Stimulated activated CD4-positive, alpha-beta T cell treated with anti-CD3 and anti-CD28 coated beads, Interleukin-4, amount 100 ng/mL, for 1 hour (primary cell): ENCODE measurements at places on chromosomes 5 and 9.

- DNase-seq = no peak
Measured at GRCh38 chr9:121491111-121491510, 8.5 kb downstream of the GGTA1 start.

- DNase-seq = no peak
Measured at GRCh38 chr9:89488131-89488530, 9.8 kb downstream of the SEMA4D start.

DNA sequence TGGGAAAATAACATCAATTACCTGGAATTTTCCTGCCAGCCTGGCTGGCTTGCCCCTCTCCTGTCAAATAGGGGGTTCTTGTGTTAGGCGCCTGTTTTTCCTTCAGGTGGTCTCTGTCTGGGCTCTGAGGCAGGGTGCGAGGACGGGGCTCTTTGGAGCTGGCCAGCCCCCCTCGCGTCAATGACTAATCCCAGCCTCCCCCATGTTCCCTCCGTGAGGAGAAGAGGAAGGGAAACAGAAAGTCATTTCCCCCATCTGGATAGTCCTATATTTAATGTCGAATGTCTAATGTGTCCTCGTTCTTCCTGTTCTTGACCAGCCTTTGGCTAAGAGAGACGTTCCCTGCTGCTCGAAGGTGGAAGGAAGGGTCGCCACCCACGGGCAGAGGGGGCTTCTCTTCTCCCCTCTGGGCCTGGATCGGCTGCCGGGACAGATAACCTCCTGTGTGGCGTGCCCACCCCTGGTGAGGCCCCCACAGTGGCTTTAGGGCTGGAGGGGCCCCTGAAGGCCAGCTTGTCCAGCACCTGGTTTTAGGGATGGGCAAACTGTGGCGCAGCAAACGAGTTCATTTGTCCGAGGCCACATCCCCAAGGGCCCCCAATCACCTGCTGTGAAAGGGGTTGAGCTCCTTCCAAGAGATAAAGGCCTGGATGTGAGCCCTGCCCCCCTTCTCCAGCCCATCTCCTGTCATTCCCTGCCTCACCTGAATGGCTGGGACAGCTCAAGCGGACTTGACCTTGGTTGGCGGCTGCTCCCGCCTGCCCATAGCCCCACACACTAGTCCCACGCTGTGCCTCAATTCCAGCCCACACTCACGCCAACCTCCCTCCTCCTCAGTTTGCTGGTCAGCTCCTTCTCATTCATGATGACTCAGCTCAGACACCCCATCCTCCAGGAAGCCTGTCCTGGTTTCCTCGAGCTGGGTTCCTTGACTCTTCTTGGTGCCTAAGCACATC lies 35.9 kb upstream of the UNC5A start:
- DNase-seq = no peak

DNA sequence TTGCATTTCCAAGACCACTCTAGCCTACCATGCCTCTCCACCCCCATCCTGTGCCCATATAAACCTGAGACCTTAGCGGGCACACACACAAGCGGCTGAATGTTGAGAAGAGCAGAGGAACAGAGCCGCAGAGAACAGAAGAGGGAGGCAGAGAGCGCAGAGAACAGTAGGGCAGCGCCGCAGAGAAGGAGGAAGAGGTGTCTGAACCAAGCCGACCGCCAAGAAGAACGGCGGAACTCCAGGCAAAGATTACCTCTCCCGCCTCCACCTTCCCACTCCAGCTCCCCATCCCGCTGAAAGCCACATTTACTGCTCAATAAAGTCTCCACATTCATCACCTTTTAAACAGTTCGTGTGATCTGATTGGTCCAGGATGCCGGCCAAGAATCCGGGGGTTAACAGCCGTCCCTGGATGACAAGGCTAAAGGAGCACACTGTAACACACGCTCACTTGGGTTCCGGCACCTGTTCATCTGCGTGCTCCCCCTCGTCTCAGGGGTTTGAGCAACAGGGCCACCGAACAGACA lies 33.2 kb downstream of the GRIN3A start:
- DNase-seq = peak; percentile 11

DNA sequence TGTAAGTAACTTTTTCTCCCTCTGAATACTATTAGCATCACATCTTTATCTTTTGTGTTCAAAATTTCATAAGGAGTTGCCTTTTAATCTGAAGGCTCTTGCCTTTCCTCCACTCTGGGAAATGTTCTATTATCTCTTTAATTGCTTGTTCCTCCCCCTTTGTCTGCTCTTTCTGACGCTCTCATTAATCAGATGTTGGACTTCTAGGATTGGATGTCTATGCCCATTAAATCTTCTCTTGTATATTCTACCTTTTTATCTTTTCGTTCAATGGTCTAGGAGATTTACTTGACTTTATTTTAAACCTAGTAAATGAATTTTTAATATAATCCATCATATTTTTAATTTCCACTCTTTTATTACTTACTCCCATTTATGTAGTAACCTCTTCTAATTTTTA lies 76.7 kb downstream of the MARCHF3 start:
- DNase-seq = no peak

DNA sequence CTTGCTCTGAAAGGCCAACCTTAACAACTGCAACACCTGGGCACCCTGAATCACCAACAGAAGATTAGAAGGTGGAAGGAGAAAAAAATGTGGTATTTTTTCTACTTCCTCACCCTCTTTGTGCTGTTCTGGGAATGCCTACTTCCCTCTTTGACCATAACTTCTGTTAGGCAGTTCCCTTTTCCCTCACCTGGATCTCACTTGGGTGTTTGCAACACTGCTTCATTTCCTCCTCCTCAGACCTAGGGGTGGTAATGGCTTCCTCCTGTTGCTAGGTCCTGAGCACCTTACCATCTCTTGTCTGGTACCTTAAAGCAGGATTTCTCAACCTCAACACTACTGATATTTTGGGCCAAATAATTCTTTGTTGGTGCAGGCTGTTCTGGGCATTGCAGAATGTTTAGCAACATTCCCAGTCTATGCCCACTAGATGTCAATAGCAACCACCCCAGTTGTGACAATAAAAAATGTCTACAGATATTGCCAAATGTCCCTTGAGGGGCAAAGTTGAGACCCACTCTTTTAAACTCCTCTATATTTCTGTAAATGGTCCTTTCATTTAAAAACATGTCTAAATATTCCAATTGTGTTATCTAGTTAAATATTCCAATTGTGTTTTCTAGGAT lies 300.0 kb upstream of the VLDLR start:
- DNase-seq = no peak

DNA sequence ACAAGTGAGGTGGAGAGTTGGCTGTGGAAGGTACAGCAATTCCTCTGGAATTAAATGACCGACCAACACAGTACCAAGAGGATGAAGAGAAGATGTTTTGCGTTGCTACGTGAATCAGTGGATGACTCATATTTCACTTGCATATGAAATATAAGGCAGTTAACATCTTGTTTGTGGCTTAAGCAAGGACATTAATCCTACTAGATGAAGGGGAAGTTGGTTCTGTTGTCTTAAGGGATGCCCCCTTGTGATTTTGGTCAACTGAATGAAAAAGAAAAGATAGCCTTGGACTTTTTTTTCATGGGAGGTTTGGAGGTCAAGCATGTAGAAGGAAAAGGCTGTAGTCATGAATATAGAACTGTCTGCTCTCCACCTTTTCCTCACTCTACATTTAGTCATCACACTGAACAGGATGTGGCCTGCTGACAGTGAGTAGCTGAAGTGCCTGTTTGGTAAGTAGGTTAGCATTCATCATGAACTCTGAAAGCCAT lies 33.9 kb downstream of the VLDLR start:
- no peak for DNase-seq

GRCh38 chr5:82314964-82315758 lies 37.0 kb upstream of the RPS23 start:
- no peak for DNase-seq

GRCh38 chr5:78908173-78909061 lies 76.7 kb downstream of the ARSB start:
- DNase-seq = no peak

- no peak for DNase-seq
Measured at GRCh38 chr5:141514330-141515133, 25.7 kb downstream of the PCDHGC5 start.

DNA sequence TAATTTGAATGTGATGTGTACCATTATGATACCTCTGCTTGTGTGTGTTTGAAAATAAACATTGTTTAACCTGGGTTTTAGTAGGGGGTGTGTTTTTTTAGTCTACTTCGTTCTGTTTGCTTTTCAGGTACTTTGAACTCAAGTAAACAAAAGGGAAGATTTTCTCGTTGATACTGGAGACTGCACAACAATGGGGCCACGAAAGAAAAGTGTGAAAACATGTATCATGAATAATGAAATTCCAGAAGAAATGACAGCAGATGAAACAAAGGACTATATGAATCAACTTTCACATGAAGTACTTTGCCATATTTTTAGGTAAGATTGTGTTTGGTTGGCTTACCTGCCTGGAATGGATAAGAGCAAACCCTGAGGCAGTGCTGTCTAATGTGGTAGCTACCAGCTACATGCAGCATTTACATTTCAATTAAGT lies 10.8 kb downstream of the FBXO38 start:
- DNase-seq = no peak

GRCh38 chr5:83102364-83102980 lies 25.1 kb downstream of the XRCC4 start:
- no peak for DNase-seq

- DNase-seq = no peak
Measured at GRCh38 chr5:140398379-140398811, 3.2 kb upstream of the ANKHD1 start.
